ENCODE measurements at places on chromosomes 6 and 20. TPM values are rescaled to one million over a fixed set of nuclear protein-coding genes. Genes with fewer than 3 reads are reported as not detected.

The CRISP3 gene
- not detected for total RNA-seq

The TPBG gene
- 35.5 TPM for total RNA-seq

The IMPG1 gene
- total RNA-seq = not detected

The RIPPLY2 gene
- 0.32 TPM for total RNA-seq

The DSP gene
- total RNA-seq = 41.5 TPM

The MAP1LC3A gene
- total RNA-seq = 30.5 TPM

The PRICKLE4 gene
- total RNA-seq = 1.2 TPM

The MOXD1 gene
- total RNA-seq = 2.7 TPM

The PROKR2 gene
- total RNA-seq = not detected

The KIF13A gene
- total RNA-seq = 17.5 TPM

The PSMA7 gene
- total RNA-seq = 551 TPM

The VSX1 gene
- 0.99 TPM for total RNA-seq

The CDSN gene
- total RNA-seq = not detected

The THBD gene
- 113 TPM for total RNA-seq

The CLVS2 gene
- total RNA-seq = 0.17 TPM

The HRH3 gene
- not detected for total RNA-seq

The ELOVL2 gene
- total RNA-seq = 6.9 TPM

The COL19A1 gene
- not detected for total RNA-seq

The TRERF1 gene
- total RNA-seq = 8.3 TPM

The PRSS16 gene
- total RNA-seq = 3.3 TPM

The MATN4 gene
- 0.16 TPM for total RNA-seq

The CSTF1 gene
- 39.9 TPM for total RNA-seq

The PRPH2 gene
- not detected for total RNA-seq

The FOXF2 gene
- total RNA-seq = 14.4 TPM

The CLDN20 gene
- total RNA-seq = not detected

The GUCA1A gene
- not detected for total RNA-seq

The CGAS gene
- total RNA-seq = 4.4 TPM

The ZBTB24 gene
- 4.7 TPM for total RNA-seq

The CNR1 gene
- 1.9 TPM for total RNA-seq

The ENPP3 gene
- total RNA-seq = not detected

The TEAD3 gene
- 5.7 TPM for total RNA-seq

The SDCBP2 gene
- 1.4 TPM for total RNA-seq

The RAET1G gene
- 9.7 TPM for total RNA-seq

The TP53TG5 gene
- not detected for total RNA-seq

The CLIC1 gene
- total RNA-seq = 480 TPM

The BTBD3 gene
- total RNA-seq = 11.9 TPM

The MYB gene
- total RNA-seq = 0.83 TPM

The HACE1 gene
- total RNA-seq = 3.5 TPM

The HUS1B gene
- 0.27 TPM for total RNA-seq
